ENCODE measurements at places on chromosomes 1 and 21.

DNA sequence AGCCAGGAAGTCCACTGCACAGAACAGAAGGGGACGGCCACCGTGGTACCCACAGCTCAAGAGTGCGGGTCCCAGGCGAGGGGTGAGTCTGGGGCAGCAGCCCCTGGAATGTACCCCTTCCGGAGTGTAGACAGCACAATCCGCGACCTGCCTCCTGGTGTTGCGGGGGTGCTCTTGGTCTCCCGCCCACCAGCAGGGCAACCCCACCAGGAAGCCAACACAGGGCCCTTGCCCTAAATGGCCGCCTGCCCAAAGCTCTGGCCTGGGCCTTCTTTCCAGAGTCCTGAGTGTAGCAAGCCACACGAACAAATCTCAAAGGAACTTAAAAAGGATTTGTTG is 1.1 kb upstream of the SLC19A1 start:
- no peak for DNase-seq

- DNase-seq, result no peak
Observed at GRCh38 chr1:150484431-150484830, 2.8 kb upstream of the TARS2 start.

GRCh38 chr21:31772674-31773555 is 41.0 kb upstream of the SCAF4 start:
- DNase-seq, result no peak

GRCh38 chr21:39885119-39885848 is 18.0 kb downstream of the PCP4 start:
- DNase-seq, result no peak

DNA sequence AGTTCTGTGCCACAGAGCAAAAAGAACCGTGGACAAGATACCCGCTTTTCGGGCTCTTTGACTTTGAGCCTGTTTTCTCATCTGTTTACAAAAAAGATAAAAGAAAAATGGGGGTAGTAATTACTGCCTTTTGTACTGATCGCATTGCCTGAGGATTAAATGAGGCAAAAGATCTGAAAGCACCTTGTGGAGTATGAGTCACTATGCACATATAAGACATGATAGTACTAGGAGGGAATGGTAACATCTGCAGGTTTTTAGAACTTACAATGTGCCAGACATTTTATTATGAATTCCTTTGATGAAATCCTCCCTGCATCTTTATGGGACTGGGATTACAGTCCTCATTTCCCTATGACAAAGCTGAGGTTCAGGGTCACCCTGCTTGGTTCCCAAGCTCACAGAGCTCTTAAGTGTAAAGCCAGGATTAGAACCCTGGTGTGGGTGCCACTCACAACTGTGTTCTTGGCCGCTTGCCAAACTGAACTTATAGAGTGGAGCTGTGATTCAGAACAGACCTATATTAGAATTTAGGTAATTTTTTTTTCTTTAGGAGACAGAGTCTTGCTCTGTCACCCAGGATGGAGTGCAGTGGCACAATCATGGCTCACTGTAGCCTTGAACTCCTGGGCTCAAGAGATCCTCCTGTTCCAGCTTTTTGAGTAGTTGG is 1.8 kb downstream of the DISC1 start:
- no peak for DNase-seq

GRCh38 chr21:27513016-27513415 is 546.1 kb upstream of the ADAMTS5 start:
- no peak for DNase-seq

- DNase-seq, result no peak
Observed at GRCh38 chr1:62962901-62963776, 179.2 kb downstream of the ATG4C start.

- no peak for DNase-seq
Observed at GRCh38 chr1:173714441-173714758, 381 bp upstream of the KLHL20 start.

Data from bone marrow (tissue), 2 donors.